Naive thymus-derived CD8-positive, alpha-beta T cell (primary cell): ENCODE measurements at places on chromosomes 16 and 17. TPM values are rescaled to one million over a fixed set of nuclear protein-coding genes. Genes with fewer than 3 reads are reported as not detected.

- no peaks in the 10 kb centered on the region for H3K4me1 ChIP-seq
- H3K27me3 ChIP-seq = peaks cover 4% of the 10 kb centered on the region
- no peaks in the 10 kb centered on the region for H3K36me3 ChIP-seq
- no peak for DNase-seq
These were observed 11.1 kb upstream of the RNF112 start for GRCh38 chr17:19399750-19400450.

- H3K4me1 ChIP-seq = no peaks in the 10 kb centered on the region
- no peak overlapping the region for H3K27ac ChIP-seq
- peaks cover 3% of the 10 kb centered on the region for H3K27me3 ChIP-seq
- no peak overlapping the region for H3K4me3 ChIP-seq
These were observed 128.1 kb downstream of the MAF start for GRCh38 chr16:79472426-79472825.

GRCh38 chr16:13414154-13414553 is 505.8 kb upstream of the ERCC4 start:
- no peaks in the 10 kb centered on the region for H3K4me1 ChIP-seq
- H3K27me3 ChIP-seq = peaks cover 9% of the 10 kb centered on the region
- no peak overlapping the region for H3K4me3 ChIP-seq
- no peak for DNase-seq

UNC45B gene
- total RNA-seq = 0.36 TPM

ADAD2 gene
- not detected for total RNA-seq
